RCC 7860 (cell line): ENCODE measurements at places on chromosomes 13 and 19.

DNA sequence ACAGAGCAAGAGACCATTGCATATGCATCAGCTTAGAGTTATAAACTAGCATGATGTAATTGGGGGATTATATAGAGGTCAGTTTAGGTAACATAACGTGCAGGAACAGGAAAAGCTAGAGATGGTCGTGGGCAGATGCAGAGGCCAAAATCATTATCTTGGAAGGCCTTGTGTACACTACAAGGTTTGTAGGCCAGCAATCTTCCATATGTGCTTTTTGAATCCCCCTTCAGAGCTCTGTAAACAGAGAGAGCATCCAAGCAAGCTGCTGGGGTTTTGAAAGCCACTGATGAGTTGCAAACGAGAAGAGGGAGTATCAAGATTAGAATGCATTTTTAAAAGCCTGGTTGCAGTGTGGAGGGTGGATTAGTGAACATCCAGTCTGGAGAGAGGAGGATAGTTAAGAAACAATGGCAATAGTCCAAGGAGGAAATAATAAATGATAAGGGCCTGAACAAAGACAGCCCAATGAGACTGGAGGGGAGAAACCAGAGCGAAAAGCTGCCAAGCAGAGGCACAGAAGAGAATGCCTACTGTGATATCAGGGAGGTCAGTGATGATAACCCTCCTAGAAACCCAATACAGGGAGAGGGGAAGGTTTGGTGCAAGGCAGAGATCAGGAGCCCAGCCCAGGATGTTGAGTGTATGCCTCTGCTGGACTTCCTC lies 109.6 kb downstream of the ZAR1L start:
- no peak for DNase-seq

GRCh38 chr19:40281381-40282208 lies 3.5 kb downstream of the AKT2 start:
- DNase-seq, result no peak

- DNase-seq, result no peak
Observed at GRCh38 chr13:51768976-51769375, 35.0 kb downstream of the DHRS12 start.

- DNase-seq, result no peak
Observed at GRCh38 chr19:50912727-50913716, 1.8 kb upstream of the KLK4 start.

GRCh38 chr19:42272535-42272897 lies 3.5 kb downstream of the CIC start:
- DNase-seq, result no peak

DNA sequence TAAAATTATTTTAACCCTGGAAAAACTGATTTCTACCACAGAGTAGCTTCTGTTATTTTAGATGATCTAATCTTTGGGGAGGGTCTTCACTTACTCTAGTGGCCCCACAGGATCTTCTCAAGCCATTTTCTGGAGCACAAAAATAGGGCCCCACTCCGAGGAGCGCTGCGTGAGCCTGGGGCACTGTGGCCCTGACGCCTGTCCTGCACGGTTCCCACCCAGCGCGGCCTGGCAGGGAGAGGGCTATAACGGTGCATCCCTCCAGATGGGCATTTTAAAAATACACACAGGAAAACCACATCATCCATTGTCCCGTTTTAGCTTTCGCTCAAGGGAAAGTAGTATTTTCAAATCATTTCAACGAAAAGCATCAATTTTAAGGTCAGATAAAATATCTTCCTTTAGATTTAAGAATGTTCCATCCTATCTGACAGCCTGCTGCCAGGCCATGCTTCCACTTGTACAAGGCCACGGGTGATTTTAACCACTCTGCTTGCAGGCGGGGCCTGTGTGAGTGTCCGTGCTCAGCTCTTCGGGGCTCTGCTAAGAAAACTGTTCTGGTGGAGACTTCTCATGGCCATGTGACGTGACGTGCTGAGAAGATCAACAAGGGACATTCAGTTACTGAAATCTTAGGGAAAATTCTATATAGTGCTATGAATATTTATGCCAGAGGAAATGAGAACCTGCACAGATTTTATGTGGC lies 683.8 kb upstream of the SGCG start:
- DNase-seq, result no peak
